Gastroesophageal sphincter (tissue), 4 donors: ENCODE measurements at places on chromosomes 11 and 22. TPM values are rescaled to one million over a fixed set of nuclear protein-coding genes. Genes with fewer than 3 reads are reported as not detected.

Gene TRIM34
- 4.8 TPM for total RNA-seq

Gene UNC93B1
- total RNA-seq = 33.0 TPM

Gene ZNF280A
- total RNA-seq = not detected

Gene BEST1
- 3.0 TPM for total RNA-seq

Gene APOBEC3A
- total RNA-seq = not detected

Gene CCDC179
- not detected for total RNA-seq
